ENCODE measurements at places on chromosomes 5 and 9. TPM values are rescaled to one million over a fixed set of nuclear protein-coding genes. Genes with fewer than 3 reads are reported as not detected.

Gene CMYA5
- total RNA-seq = 2.7 TPM

Gene SLC34A1
- total RNA-seq = 0.05 TPM

Gene PPP3R2
- total RNA-seq = not detected

Gene CD274
- total RNA-seq = 21.7 TPM

Gene TAF11L12
- not detected for total RNA-seq

Gene SLC31A2
- 11.8 TPM for total RNA-seq

Gene TTC16
- 0.09 TPM for total RNA-seq

Gene DDX4
- 0.57 TPM for total RNA-seq

Gene STK32A
- 0.14 TPM for total RNA-seq

Gene PRUNE2
- total RNA-seq = 3.4 TPM

Gene CCDC192
- 0.09 TPM for total RNA-seq

Gene HTR1A
- total RNA-seq = not detected

Gene SLC36A3
- not detected for total RNA-seq

Gene DTWD2
- total RNA-seq = 3.9 TPM

GRCh38 chr5:22319798-22320197 lies 533.3 kb downstream of the CDH12 start:
- H3K36me3 ChIP-seq = no peaks in the 10 kb centered on the region
- H3K27me3 ChIP-seq = no peaks in the 10 kb centered on the region
- no peak overlapping the region for H3K27ac ChIP-seq
- H3K4me3 ChIP-seq = no peak overlapping the region
- no peaks in the 10 kb centered on the region for H3K4me1 ChIP-seq
- no peak for DNase-seq

GRCh38 chr5:26662806-26663360 lies 375.5 kb downstream of the CDH9 start:
- H3K4me1 ChIP-seq = no peaks in the 10 kb centered on the region
- no peak for DNase-seq
- no peak overlapping the region for H3K27ac ChIP-seq
- no peak overlapping the region for H3K4me3 ChIP-seq
- no peaks in the 10 kb centered on the region for H3K27me3 ChIP-seq
- H3K36me3 ChIP-seq = no peaks in the 10 kb centered on the region

DNA sequence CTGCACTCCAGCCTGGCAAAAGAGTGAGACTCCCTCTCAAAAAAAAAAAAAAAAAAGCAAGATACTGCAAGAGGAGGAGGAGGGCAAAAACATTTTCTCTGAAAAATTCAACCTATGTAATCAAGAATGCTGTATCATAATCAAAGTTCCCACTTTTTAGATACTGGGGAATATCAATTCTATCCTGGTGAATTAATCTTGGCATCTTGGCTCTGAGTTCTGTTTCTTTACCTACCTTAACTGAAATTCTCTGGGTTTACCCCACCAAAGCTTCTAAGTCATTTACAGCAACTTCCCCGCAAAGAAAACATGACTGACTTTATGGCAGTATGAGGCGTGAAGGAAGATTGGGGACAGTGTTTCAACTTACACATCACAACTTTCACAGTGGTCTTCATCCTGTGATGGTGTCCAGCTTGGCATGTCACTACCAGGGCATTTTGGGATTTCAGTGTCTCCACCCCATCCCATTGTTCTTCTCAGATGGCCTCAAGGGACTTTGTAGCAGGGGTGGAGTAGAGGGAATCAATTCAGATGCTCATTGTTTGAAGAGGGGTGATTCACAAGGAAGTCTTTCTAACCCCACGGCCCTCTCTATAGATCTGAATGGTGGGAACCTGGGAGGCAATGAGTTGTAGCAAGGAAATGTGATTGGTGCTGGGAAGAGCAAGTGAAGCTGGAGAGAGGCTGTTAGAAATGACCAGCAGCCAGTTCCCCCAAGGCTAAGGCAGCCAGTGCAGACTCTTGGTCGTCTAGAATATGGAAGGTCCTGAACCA lies 130.5 kb downstream of the SCAMP1 start:
- H3K4me1 ChIP-seq = peaks cover 20% of the 10 kb centered on the region
- no peak overlapping the region for H3K4me3 ChIP-seq
- no peak overlapping the region for H3K27ac ChIP-seq
- no peak for DNase-seq
- peaks cover 5% of the 10 kb centered on the region for H3K36me3 ChIP-seq
- no peaks in the 10 kb centered on the region for H3K27me3 ChIP-seq

- H3K36me3 ChIP-seq = no peaks in the 10 kb centered on the region
- DNase-seq = no peak
- no peak overlapping the region for H3K4me3 ChIP-seq
These were observed 116.6 kb upstream of the MAP3K1 start for GRCh38 chr5:56698463-56699381.

DNA sequence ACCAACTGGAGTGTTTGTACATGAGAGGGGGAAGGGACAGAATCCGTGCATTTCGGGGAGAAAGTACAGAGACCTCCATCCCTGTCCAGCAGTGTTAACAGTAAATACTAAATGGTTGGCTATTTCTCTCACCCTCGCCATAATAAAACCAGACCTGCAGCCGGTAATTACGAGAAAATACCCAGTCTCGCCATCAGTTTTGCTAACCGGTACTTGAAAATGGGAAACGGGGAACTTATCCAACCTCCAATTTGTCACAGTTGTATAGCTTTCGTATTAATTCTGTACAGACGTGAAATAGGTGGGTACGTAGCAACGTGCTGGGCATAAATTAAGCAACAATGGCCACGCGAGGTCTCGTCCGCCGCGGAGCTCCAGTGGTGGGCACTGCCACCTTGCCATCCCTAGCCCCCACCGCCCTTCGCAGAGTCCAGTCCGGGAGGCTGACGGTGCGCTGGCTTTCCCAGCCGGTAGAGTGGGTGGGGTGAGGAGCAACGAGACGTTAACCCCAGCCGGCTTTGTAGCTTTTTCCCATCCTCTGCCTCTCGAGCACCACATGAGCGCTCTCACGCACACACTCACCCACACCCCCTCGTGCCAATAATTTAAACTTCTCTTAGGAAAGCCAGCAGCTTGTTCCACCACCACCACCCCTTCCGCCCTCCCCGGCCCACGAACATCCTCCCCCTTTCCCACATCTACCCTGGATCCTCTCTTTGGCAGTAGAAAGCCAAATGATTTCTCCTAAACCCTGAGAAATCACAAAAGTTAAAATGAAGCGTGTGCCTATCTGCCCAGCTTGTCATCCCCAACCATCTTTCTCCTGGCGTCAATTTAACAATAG lies 1.8 kb downstream of the ELAVL2 start:
- H3K36me3 ChIP-seq = no peaks in the 10 kb centered on the region
- no peak overlapping the region for H3K27ac ChIP-seq
- no peaks in the 10 kb centered on the region for H3K4me1 ChIP-seq

- H3K4me3 ChIP-seq = no peak overlapping the region
- no peaks in the 10 kb centered on the region for H3K27me3 ChIP-seq
- no peaks in the 10 kb centered on the region for H3K36me3 ChIP-seq
- DNase-seq = no peak
- H3K4me1 ChIP-seq = no peaks in the 10 kb centered on the region
- H3K27ac ChIP-seq = no peak overlapping the region
These were observed 9.4 kb upstream of the SCGB3A2 start for GRCh38 chr5:147869112-147869511.

DNA sequence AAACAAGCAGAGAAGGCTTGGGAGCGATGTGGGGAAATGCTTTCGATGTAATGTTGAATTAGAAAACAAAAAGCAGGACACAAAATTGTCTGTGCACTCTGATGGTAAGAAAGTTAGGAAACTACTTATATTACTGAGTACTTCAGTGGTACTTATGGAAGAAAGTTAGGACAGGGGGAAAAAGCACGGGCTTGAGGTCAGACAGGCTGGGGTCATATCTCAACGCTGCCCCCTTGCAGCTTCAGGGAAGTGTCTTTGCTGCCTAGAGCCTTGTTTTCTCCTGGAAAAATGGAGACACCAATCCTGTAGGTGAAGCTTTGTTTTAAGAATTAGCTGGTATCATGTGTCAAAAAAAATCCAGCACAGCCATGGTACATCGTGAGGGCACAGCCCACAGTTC lies 23.0 kb downstream of the NEURL1B start:
- H3K36me3 ChIP-seq = no peaks in the 10 kb centered on the region
- H3K27me3 ChIP-seq = no peaks in the 10 kb centered on the region
- no peak overlapping the region for H3K4me3 ChIP-seq
- no peak overlapping the region for H3K27ac ChIP-seq
- DNase-seq = no peak
- H3K4me1 ChIP-seq = peaks cover 20% of the 10 kb centered on the region

DNA sequence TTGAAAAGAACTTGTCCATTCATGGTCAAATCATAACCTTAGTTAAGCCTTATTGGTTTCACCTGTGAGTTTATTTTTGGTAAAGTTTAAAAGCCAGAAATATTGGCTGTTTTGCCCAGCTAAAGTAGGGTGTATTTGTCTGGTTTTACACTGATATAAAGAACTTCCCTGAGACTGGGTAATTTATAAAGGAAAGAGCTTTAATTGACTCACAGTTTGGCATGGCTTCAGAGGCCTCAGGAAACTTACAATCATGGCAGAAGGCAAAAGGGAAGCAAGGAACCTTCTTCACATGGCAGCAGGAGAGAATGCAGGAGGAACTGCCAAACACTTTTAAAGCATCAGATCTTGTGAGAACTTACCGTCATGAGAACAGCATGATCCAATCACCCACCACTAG lies 55.3 kb downstream of the JAKMIP2 start:
- no peaks in the 10 kb centered on the region for H3K27me3 ChIP-seq

- H3K4me1 ChIP-seq = no peaks in the 10 kb centered on the region
- H3K27me3 ChIP-seq = no peaks in the 10 kb centered on the region
- no peak overlapping the region for H3K4me3 ChIP-seq
- H3K36me3 ChIP-seq = no peaks in the 10 kb centered on the region
- H3K27ac ChIP-seq = no peak overlapping the region
These were observed 2223.1 kb upstream of the C9orf72 start for GRCh38 chr9:29796291-29796952.

DNA sequence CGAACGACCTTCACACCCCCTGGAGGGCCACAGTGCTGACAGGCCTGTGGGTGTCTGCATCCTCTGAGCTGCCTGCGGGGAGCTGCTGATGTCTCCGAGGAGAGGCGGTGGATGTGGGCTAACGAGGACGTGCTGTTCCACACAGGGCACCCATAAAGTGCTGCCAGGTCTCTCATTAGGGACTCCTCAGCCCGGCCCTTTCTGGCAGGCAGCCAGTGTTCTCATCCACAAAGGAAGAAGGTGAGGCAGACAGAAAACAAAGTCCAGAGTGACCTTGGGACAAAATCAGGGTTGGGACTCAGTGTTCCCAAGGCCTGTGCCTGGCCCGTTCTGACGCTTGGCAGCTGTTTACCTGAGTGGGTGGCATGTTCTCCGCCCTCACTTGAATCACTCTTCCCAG lies 29.3 kb downstream of the CARTPT start:
- H3K36me3 ChIP-seq = no peaks in the 10 kb centered on the region
- no peak overlapping the region for H3K27ac ChIP-seq
- no peaks in the 10 kb centered on the region for H3K4me1 ChIP-seq
- DNase-seq = no peak

- H3K4me1 ChIP-seq = peaks cover 12% of the 10 kb centered on the region
- H3K36me3 ChIP-seq = peaks cover 3% of the 10 kb centered on the region
- DNase-seq = no peak
- H3K4me3 ChIP-seq = peak overlapping the region; percentile 96
These were observed 100.6 kb downstream of the GTF3C4 start for GRCh38 chr9:132770770-132771310.

GRCh38 chr5:39104221-39104620 lies 30.0 kb upstream of the RICTOR start:
- H3K27ac ChIP-seq = no peak overlapping the region
- no peak overlapping the region for H3K4me3 ChIP-seq
- no peak for DNase-seq
- no peaks in the 10 kb centered on the region for H3K4me1 ChIP-seq

GRCh38 chr5:34688015-34688810 lies 32.1 kb downstream of the RAI14 start:
- no peaks in the 10 kb centered on the region for H3K27me3 ChIP-seq
- DNase-seq = no peak
- H3K4me3 ChIP-seq = no peak overlapping the region
- H3K4me1 ChIP-seq = no peaks in the 10 kb centered on the region

- H3K27ac ChIP-seq = no peak overlapping the region
- no peaks in the 10 kb centered on the region for H3K36me3 ChIP-seq
- H3K4me3 ChIP-seq = no peak overlapping the region
- peaks cover 3% of the 10 kb centered on the region for H3K27me3 ChIP-seq
- DNase-seq = no peak
These were observed 22.3 kb upstream of the NFIB start for GRCh38 chr9:14336244-14336643.

GRCh38 chr5:137205231-137206027 lies 293.7 kb downstream of the SPOCK1 start:
- no peaks in the 10 kb centered on the region for H3K4me1 ChIP-seq
- H3K27me3 ChIP-seq = no peaks in the 10 kb centered on the region
- H3K27ac ChIP-seq = no peak overlapping the region
- no peak for DNase-seq

DNA sequence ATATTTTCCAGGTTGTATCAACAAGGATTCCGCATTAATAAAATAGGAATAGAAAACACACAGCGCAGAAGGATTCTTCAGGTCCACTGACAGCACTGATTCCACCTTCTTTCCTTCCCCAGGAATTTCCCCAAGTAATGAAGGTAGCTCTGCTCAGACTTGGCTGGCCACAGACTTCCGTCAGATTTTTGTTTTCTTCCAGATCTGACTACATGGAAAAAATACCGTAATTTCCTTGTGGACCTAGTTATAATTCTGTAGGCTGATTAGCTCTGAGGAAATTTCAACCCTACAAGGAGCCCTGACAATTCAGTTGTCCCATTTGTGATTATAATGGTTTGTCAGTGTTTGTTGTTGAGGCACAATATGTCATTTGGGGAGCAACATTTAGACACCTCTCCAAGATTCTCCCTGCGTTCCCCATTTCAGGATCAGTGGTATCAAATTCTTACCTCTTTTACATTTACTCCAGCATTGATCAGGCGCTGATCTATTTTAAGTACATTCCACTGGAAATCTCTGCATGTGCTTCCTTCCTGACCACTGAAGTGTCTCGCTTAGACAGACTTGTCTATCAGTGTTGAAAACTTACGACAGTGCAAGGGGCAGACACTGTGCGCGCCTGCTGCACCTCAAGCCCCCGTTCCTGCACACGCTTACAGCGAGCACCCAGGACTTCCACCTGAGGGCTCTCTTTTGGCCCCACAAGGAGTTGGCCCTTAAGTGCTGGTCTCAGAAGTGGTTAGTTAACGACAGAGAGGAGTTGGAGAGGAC lies 94.8 kb downstream of the LHFPL2 start:
- H3K27me3 ChIP-seq = no peaks in the 10 kb centered on the region
- H3K36me3 ChIP-seq = peaks cover 4% of the 10 kb centered on the region
- DNase-seq = no peak
- H3K27ac ChIP-seq = no peak overlapping the region
- no peak overlapping the region for H3K4me3 ChIP-seq
- H3K4me1 ChIP-seq = peaks cover 10% of the 10 kb centered on the region

- peaks cover 3% of the 10 kb centered on the region for H3K4me1 ChIP-seq
- H3K27me3 ChIP-seq = no peaks in the 10 kb centered on the region
- H3K36me3 ChIP-seq = no peaks in the 10 kb centered on the region
- H3K4me3 ChIP-seq = no peak overlapping the region
- H3K27ac ChIP-seq = no peak overlapping the region
These were observed 208.2 kb downstream of the SEC61B start for GRCh38 chr9:99430301-99430700.

GRCh38 chr9:114899995-114900394 lies 30.4 kb downstream of the TNFSF8 start:
- H3K36me3 ChIP-seq = peaks cover 14% of the 10 kb centered on the region
- no peak overlapping the region for H3K4me3 ChIP-seq

- DNase-seq = no peak
- no peaks in the 10 kb centered on the region for H3K36me3 ChIP-seq
- no peak within 1 kb of the TSS for H3K27ac ChIP-seq
- H3K4me3 ChIP-seq = no peak within 1 kb of the TSS
These were observed at the start of gene LCN15 for GRCh38 chr9:136764301-136764891. Gene LCN15 (minus strand): TSS chr9:136764518. CDS start chr9:136764488, 30 bp downstream.

Data from thymus (tissue), 14 donors.